ENCODE measurements at places on chromosomes 7 and 10.

DNA sequence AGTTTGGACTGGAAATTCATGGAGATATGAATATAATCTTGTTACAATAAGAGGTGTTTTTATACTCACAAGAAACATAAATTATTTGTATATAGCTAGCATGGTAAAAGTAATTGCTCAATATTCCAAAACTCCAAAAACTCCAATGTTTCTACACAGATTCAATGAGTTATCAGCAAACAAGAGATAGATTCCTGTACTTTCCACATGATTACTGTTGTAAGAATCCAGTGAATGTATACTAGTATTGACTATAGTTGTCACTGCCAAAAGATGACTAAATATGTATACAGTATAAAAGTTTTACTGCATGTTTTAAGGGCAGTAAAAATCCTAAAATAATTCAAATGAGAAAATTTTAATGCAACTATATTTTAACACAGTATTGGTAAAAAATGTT, 10.7 kb downstream of the ATOH7 start:
- no peak for DNase-seq

GRCh38 chr10:129899276-129900130, 64.6 kb downstream of the EBF3 start:
- DNase-seq = no peak

DNA sequence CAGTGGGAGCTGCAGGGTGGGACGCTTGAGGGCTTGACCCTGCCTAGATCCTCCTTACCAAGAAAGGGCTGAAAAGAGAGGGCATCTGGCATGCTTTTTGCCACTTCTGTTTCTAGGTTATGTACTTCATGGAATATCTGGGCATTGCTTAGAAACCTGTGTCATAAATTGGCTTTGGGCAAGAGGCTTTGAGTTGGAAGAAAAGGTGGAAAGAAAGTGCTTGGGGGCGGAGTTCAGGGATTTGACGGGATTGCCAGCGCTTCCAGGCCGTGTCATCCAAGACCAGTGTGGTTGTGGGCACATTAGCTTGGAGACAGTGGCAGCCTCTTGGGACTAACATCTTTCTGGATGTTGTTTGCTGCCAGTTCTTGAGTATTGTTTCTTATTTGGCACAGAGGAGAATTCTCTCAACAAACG, 825 bp downstream of the ZNF862 start:
- DNase-seq = peak; percentile 22

DNA sequence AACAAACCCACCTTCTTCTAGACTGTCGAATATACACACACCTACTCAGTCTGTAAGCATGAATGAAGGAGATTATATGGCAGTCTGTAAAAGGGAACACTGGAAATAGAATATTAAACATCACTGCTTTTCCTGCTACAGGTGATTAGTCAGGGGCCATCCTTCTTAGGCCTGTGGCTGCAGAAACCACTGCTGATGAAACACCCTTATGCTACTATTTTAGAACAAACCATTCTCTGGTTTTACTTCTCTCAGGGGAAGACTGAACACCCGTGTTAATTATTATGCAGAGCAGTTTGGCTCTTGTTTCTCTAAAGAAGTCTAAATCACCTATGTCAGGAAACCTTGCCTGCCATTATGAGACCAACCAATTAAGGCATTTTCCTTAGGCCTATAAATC, 351.1 kb upstream of the KLF6 start:
- no peak for DNase-seq

DNA sequence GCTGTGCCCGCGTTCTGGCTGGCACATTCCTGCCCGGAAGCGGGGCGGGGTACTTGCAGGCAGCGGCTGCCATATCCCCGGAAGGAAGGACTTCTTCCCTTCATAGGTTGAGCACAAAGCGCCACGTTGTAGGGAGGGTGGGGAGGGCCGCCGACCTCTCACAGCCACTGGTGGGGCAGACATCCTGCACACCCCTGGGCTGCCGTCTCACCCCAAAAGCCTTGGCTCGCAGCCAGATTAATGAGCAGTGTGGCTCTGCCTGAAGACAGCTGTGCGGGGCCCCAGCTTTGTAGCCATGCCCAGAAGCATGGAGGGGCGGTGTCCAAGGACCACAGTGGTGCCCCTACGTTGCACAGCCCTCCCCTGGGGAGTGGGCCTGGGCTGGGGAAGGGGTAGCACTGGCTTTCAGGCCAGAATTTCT, 54.3 kb upstream of the DPYSL4 start:
- DNase-seq = no peak

GRCh38 chr10:35379226-35380137, 43.2 kb downstream of the CCNY start:
- peak; percentile 63 for DNase-seq

- DNase-seq = peak; percentile 50
These were observed 175.1 kb downstream of the COBL start for GRCh38 chr7:51141451-51142003.

- no peak for DNase-seq
These were observed 56.7 kb downstream of the CFAP46 start for GRCh38 chr10:132885451-132886210.

DNA sequence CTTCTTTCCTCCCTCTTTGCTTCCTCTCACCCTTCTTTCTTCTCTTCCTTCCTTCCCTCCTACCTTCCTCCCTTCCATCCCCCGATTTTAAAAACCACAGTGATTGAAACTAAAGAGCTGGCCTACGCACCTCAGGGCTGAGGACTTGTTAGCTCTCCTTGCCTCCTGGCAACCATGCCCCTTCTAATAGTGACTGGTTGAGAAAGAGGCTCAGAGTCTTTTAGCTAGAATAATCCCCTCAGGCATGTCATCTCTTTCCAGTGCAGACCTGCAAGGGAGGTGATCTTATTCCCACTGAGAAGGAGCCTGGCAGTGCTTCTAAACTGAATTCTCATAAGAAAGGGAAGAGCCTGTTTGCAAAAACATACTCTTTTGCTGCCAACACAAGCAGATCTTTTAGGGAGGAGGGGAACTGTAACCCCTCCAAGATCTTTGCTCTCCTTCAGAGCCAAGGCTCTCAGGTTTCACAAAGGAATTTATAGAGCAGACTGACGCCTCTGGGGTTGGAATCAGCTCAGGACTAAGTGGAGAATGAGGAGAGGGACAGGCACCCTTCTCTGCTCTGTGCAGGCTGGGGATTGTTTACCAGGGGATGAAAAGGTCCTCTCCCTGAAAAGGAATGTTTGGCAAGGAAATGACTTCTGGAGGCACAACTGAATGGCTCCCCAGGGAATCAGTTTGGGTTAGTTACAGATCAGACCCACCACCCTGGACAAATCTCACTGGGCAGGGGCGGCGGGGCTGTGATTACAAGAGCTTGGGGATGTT, 9.4 kb upstream of the ANKRD1 start:
- DNase-seq = peak; percentile 23

- DNase-seq = no peak
These were observed 70.2 kb downstream of the LRGUK start for GRCh38 chr7:134197345-134197744.

DNA sequence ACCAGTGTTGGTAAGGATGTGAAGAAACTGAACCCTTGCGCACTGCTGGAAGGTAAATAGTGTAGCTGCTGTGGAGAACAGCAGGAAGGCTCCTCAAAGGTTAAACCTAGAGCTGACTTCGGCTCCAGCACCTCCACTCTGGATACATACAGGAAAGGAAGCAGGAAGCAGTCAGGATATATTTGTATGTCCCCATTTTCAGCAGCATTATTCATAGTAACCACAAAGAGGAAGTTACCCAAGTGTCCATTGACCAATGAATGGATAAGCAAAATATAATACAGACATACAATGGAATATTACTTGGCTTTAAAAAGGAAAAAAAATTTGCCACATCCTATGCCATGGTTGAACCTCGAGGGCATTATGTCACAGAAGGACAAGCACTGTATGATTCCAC, 15.0 kb downstream of the RET start:
- DNase-seq = peak; percentile 34

- peak; percentile 53 for DNase-seq
These were observed 111.5 kb downstream of the CCNY start for GRCh38 chr10:35447693-35448407.

DNA sequence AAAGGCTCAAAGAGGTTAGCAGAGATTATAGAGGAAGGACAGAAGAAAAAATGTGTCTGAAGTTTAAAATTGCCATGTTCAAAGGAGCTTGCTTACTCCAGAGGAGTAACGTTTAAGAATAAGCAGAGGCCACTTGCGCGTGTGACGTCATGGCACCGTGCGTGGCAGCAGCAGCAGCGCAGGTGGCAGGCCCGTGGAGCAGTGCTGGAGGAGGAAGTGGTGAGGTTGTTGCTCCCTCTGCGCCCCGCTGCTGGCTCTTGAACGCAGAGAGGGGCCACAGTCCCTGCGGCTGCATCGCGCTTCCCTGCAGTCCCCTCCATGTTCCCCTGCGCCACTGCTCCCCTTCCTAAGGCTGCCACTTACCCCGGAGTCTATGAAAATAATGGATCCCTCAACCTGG, 37.5 kb downstream of the GDI2 start:
- no peak for DNase-seq

GRCh38 chr10:63883861-63884260, 362.7 kb downstream of the REEP3 start:
- DNase-seq = no peak

GRCh38 chr10:69101451-69102095, 13.7 kb downstream of the SRGN start:
- no peak for DNase-seq

DNA sequence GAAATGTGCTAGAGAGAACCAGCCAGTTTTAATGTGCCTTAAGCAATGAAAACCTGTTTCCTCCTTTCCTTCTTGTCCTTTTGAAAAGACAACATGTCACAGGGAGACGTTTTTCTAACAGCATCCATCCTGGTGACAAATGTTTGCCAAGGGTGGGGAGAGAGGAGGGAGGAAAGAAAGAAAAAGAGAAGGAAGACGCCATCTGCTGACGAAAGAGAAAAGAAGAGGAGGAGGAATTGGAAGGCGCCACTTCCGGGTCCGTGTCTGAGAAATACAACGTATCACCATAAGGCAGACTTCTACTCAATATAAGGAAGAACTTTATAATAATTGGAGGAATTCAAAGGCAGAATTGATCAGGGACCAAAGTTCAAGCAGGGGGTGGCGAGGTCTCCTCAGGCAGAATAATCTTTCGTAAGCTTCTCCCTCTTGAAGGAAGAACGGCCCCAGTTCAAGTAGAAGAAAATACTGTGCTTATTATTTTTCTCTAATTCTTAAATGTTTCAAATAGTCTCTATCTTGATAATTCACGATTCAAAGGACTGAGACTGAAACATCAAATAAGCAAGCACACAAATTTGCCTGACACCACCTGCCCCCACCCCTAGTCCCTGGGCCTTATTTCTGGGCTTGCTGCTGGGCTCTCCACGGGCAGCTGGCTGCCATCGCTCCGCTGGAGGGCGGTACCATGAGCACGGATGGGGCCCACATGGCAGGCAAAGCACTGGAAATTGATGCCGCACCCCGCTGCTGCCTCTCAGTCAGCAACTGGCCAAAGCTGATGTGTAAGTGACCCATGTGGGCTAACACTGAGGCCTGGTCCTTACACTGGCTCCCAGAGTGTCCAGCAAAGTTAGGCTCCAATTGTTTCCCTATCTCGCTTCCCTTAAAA, 273.7 kb upstream of the KLF14 start:
- peak; percentile 81 for DNase-seq

DNA sequence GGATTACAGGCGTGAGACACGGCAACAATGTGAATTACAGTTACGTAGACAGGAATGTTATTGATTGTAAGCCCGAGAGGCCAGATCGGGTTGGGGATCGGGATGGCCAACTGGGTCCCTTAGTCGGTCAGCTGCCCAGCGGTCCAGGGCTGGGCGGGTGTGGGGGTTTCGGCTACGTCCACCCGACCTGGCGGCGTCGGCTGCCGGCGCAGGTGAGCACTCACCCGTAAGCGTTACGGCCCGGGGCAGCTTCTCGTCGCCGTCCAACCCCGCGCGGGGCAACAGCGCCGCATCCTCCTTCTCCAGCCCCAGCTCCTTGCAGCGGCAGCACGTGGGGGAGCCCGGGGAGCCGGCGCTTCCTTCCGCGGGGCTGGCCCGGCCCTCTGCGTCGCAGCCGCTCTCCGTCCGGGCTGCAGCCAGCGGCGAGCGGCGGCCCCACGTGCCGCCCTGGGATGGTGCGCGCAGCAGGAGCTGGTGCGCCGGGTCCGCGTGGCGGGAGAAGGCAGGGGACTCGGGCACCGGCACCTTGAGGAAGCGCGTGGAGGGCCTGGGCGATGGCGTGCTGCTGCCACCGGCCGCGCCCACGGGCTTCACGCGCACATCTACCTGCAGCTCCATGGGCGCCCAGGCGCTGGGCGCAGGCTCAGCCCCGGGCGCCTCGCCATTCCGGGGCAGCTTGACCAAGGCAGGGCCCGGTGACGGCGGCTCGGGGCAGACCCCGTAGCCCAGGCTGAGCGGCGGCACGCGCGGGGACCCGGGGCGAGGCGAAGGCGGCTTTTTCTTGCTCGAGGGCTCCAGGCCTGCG, 609 bp downstream of the KLRG2 start:
- DNase-seq = no peak
